ENCODE measurements at places on chromosomes 7 and 10.

DNA sequence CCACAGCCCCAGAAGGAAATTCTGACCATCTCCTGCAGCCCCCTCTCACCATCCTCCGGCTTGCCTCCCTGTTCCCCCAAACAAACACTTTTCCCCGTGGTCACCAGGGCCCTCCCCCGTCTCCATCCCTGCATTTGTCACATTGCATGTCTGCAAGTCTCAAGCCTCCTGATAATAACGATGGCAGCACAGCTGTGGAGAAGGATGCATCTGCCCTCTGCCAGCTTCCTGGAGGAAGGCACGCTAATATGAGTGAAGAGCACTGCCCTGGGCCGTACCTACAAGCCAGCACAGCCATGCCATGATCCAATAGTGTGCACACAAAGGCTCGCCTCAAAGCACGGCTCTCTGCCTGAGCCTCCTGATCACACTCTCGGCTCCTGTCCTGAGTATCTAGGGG lies 98.5 kb downstream of the SLIT1 start:
- no peak for DNase-seq

GRCh38 chr10:76080991-76081390 lies 649.6 kb downstream of the LRMDA start:
- no peak for DNase-seq

DNA sequence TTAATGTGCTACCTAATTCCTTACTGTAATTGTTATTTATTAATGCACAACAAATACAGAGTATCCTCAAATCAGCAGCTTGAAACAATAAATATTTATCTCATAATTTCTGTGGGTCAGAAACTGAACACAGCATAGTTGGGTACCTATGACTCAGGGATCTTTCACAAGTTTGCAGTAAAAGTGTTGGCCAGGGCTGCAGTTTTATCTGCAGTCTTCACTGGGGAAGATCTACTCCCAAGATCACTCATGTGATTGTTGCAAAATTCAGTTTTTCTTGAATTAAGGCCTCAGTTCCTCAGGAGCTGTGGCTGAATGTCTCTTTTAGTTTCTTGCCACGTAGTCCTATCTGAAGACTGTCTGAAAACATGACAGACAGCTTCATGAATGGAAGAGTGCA lies 237.8 kb downstream of the ZWINT start:
- no peak for DNase-seq

GRCh38 chr7:158324397-158325360 lies 262.9 kb downstream of the PTPRN2 start:
- DNase-seq, result no peak

DNA sequence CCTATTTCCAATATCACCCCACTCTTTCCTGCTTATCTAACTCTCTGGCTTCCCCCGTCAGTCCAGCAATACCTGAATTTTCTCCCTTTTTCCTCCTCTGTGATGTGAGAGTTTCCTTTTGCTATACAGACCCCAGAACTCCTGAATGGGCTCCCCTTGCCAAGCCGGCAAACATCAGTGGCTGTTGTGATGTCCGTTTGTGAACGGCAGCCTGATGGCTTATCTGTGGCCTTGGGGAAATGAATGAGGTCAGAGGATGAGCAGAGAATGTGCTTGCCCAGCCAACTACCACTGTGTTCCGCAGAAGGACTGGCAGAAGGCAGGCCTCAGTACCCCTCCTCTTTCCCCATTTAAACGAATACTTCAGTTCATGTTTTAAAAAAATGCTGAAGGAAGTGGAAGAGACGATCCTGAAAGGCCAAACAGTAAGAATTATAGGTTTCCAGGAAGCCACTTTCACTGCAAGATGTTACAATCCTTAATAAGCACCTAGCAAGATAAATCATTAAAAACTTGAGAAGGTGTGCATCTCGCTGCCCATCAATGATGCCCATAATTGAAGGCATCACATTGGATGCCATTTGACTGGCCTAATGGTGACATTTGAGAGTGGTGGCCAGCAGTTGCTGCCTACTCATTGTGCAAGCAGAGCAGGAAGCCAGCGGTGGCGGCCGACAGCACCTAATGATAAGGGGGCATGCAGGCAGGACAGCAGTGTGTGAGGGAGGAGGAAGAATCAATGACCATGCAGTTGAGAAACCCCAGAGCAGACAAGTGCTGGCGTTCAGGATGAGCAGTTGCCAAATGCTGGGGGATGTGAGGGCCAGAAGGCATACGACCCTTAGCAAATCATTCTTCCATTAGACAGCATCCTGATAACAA lies 31.5 kb downstream of the SLC18A2 start:
- DNase-seq, result no peak
